ENCODE measurements at places on chromosomes 3 and 15.

- no peak for DNase-seq
These were observed 50.4 kb upstream of the DCLK3 start for GRCh38 chr3:36814776-36815175.

DNA sequence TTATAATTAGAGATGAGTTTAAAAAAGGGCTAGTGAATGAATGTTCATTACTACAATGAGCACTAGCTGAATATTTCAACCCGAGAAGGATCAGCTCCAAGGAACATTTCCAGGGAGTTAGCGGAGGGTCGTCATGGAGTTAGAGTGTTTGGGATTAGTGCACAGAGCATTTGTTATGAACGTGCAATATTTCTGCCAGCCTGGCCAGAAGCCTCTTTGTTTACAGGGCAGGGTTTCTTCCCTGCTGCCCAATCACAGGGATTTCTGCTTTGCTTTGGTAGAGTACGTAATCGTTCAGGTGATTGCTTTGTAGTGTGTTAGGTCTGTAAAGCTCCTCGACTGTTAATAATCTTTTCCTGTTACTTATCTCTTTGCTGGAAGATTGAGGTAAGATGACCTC is 5.9 kb downstream of the CGNL1 start:
- DNase-seq = no peak

GRCh38 chr3:74614107-74614967 is at the start of gene CNTN3:
CNTN3 (minus strand) TSS chr3:74614659; CDS start chr3:74521112, 93,547 bp downstream.
- DNase-seq = no peak

- DNase-seq = no peak
These were observed 503.6 kb downstream of the UNC13C start for GRCh38 chr15:54481819-54482218.

DNA sequence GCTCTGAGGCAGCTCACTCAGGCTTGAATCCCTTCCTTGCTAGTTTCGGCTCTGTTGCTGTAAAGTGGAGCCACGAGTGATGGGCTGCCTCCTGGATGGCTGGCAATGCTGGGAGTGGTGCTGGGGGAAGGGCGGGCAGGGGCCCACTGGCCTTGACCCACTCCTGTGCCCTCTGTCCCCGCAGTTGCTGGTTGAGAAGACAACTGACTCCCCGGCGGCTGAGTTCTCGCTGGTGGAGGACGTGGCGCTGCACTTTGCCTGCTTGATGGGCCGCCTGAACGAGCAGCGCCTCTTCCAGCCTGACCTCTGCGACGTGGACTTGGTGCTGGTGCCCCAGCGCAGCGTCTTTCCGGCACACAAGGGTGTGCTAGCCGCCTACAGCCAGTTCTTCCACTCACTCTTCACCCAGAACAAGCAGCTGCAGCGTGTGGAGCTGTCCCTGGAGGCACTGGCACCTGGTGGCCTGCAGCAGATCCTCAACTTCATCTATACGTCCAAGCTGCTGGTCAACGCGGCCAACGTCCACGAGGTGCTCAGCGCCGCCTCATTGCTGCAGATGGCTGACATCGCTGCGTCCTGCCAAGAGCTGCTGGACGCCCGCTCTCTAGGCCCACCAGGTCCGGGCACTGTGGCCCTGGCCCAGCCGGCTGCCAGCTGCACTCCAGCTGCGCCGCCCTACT is 4.7 kb downstream of the ZBTB47 start:
- no peak for DNase-seq

GRCh38 chr3:52194485-52195290 is 3.3 kb upstream of the ALAS1 start:
- no peak for DNase-seq

DNA sequence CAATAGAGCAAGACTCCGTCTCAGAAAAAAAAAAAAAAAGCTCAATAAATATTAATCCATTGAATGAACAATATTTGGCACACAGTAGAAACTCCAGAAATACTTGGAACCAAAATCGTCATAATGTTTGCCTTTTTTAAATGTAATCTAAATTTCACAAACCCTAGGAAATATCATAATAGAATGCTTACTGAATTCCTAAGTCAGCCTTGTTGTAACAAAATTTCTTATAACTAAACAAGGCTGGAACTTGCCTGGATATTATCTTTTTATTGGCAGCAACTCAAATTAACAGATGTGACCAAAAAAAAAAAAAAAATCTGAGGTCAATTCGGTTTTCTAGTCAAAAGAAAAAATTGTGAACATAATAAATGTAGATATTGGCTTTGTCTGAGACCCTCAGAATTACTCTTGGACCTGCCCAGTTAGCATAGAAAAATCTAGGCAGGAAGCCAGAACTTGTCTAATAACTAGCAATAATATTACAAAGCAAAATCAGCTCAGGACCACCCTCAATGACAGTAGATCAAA is 33.3 kb downstream of the GABPB1 start:
- DNase-seq = no peak

DNA sequence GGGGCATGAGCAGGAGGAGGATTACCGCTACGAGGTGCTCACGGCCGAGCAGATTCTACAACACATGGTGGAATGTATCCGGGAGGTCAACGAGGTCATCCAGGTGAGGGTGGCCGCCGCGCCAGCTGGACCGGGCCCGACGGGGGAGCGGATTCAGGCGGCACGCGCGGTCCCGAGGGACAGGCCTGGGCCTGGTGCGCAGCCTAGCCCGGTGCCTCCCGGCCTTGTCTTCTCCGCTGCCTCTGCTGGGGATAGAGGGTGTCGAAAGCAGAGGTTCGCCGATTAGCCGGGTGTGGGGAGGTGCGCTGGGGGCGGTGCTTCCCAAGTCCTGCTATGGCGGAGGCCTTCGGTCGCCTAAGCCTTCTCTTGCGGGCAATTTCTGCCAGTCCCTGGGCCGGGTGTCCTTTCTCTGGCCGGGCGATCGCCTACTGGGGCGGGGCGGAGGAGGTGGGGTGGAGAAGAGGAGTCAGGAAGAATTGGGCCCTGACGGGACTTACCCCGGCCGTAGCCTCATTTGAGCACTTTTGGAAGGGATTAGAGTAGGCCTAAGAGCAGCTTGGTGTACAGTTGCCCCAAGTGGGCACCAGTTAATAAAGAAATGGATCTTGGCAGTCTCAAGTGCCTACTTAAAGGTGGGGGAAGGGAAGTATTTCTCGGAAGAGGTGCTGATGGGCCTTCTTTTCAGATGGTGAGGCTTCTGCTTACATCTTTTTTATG is 940 bp downstream of the ARIH1 start:
- no peak for DNase-seq

- no peak for DNase-seq
These were observed 214.2 kb downstream of the IL20RB start for GRCh38 chr3:137171834-137172603.

Measured in HFF-Myc (cell line).